Inflammatory macrophage treated with lipopolysaccharide for 1 hour (primary cell): ENCODE measurements at places on chromosomes 2 and 18.

GRCh38 chr2:149808556-149808955 is 221.0 kb upstream of the MMADHC start:
- peak; percentile 12 for DNase-seq

DNA sequence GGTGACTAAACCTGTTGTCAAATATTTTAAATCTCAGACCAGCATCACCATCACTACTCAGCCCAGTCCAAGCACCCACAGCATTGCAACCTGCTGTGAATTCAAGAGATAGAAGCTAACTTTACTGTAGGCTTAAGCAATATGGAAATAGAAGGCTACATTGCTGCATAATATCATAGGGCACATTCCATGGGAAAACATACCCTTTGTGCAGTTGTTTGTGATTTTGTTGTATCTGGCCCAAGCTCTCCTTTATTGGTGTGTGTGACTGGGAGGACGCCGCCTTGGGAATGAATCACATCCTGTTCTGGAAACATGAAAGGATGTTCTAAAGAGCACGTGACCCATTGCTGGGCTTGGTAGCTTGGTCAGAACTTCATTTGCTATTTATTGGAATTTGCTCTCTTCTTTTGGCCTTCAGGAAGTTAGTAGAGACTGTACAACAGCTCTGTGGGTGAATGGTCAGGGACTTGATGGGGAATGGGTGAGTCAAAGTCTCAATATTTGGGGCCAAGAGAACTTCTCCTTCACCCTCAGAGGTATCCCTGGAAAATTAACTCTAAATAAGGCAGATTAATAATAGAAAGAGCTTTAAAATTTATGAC is 106.8 kb upstream of the SERPINE2 start:
- DNase-seq, result no peak

- DNase-seq, result no peak
Observed at GRCh38 chr2:44135771-44136170, 32.9 kb upstream of the PPM1B start.

DNA sequence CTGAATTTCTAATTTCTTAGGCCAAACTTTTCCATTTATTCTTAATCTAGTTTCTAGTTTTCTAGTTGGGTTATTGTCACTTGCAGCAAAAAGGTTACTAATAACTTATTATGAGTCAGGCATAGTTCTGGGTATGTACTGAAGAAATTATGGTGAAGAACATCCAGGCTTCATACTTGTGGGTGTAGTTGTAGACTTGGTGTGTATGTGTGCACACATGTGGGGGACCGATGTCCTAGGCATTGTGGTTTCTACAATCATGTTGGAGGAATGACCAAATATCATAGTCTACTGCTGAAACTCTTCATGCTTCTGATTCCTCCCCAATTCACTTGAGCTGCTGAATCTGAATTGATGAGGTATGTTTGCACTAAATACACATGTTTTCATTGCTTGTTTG is 141.2 kb downstream of the PMAIP1 start:
- DNase-seq, result no peak

DNA sequence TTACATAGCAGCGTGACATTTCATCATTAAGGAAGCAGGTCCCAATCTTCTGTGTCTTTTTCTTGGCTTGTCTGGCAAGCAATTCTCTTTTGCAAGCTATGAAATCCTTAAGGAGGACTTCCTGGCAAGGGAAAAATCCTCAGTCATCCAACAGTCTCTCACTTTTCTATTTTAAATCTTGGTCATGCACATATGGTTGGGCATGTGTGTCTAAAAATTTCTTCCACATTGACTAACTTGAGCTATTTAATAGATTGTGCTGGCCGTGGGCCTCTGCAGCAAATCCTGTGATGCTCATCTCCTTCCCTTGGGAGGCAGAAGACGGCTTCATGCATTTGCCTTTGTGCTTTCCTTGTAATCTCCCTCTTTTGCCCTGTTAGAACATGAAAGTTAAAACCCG is 634.3 kb upstream of the FANCL start:
- DNase-seq, result no peak

GRCh38 chr2:148680462-148680861 is 35.9 kb downstream of the EPC2 start:
- DNase-seq, result no peak

DNA sequence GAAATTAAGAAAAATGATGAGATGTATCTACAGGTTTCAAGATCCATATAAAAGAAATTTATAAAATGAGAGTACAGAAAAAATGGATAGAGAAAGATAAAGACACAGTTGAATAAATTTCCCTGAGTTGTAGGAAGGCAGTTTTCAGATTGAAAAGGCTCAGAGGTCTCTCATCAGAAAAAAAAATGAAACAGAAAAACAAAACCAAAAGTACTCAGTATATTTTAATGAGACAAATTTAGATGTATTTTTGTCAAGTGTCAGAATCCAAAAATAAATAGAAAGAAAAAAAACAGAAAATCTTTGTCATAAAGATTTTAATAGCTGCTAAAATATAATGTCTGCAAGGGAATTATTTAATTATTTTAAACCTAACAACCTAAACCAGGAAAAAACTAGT is 520.5 kb downstream of the KCNJ3 start:
- DNase-seq, result no peak

- peak; percentile 35 for DNase-seq
Observed at GRCh38 chr2:111037128-111037527, 83.6 kb upstream of the BCL2L11 start.

DNA sequence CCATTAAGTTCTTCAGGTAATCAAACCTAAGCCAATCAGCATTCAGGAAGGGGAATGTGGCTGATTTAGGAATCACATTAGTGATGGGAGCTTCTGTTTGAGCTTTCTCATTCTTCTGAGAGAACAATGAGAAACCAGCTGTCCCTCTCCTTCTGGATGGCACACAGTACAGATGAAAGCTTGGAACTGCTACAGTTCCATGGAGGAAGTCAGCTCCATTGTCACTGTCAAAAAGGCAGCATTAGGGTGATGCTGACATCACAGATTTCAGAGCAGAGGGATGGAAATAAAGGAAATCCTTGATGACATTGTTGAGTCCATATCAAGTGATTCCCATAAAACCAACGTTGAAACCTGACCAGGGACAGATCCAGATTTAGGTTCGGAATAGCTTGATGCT is 36.1 kb upstream of the ACYP2 start:
- no peak for DNase-seq

GRCh38 chr2:240879105-240879504 is 10.5 kb downstream of the AGXT start:
- DNase-seq, result no peak

GRCh38 chr2:16546128-16546754 is 119.4 kb downstream of the CYRIA start:
- DNase-seq, result peak; percentile 38

DNA sequence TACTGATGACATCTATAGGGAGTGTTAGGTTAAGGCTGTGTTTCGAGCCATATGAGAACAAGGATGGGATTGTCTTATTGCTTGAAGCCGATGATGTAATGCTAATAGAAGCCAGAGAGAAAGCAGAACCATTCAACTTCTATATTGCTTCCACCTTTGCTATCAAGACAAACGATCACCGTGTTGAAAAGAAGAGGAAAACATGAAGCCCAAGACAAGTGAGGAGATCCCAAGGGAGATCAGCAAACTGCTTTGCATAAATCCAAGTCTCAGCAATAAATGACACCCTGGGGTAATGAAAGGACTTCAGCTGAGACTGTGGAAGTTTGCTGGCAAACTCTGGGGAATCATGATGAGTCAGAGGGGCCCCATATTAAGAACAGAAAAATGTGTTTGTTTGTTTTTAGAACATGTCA is 206.2 kb downstream of the NCKAP5 start:
- no peak for DNase-seq

GRCh38 chr18:74577019-74577418 is 20.7 kb upstream of the ZNF407 start:
- no peak for DNase-seq

- DNase-seq, result no peak
Observed at GRCh38 chr2:95350368-95350767, 52.1 kb upstream of the FAHD2A start.

- no peak for DNase-seq
Observed at GRCh38 chr2:24768013-24768412, 25.2 kb downstream of the PTRHD1 start.

GRCh38 chr2:187577310-187577709 is 23.1 kb upstream of the TFPI start:
- DNase-seq, result no peak

DNA sequence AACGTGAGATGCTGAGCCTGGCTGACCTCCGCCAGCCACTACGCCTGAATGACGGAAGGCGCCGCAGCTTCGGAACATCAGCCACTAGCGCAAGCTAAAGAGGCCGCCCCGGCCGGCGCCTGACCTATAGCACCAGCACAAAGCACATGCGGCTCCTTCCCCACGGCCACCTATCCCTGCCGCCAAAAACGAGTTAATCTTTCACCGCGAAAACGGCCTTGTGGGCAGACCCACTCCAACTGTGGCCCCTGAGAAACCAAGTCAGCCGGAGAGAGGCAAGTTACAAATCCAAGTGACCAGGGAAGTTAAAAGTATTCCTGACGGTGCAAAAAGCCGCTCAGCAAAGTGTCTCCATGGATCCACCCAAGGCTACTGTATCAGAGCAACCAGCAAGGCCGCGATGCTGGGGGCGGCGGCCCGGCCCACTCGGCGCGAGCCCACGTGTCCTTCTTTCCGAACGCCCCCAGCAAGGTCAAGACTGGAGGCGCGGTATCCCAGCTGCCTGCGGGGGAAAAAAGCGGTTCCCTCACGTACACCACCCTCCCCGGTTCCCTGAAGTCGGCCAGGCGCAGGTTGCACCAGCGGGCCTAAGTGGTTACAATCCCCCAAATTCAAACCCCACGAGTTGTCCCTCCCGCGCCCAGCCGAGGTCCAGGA is 575 bp downstream of the HSPD1 start:
- DNase-seq, result peak; percentile 51

- DNase-seq, result no peak
Observed at GRCh38 chr2:106701203-106702022, 184.6 kb downstream of the ST6GAL2 start.

GRCh38 chr2:191479680-191480023 is 198.3 kb upstream of the NABP1 start:
- DNase-seq, result peak; percentile 18

- DNase-seq, result no peak
Observed at GRCh38 chr2:88615822-88616221, 11.4 kb downstream of the EIF2AK3 start.

- DNase-seq, result peak; percentile 58
Observed at GRCh38 chr2:60285626-60286316, 267.7 kb downstream of the BCL11A start.

DNA sequence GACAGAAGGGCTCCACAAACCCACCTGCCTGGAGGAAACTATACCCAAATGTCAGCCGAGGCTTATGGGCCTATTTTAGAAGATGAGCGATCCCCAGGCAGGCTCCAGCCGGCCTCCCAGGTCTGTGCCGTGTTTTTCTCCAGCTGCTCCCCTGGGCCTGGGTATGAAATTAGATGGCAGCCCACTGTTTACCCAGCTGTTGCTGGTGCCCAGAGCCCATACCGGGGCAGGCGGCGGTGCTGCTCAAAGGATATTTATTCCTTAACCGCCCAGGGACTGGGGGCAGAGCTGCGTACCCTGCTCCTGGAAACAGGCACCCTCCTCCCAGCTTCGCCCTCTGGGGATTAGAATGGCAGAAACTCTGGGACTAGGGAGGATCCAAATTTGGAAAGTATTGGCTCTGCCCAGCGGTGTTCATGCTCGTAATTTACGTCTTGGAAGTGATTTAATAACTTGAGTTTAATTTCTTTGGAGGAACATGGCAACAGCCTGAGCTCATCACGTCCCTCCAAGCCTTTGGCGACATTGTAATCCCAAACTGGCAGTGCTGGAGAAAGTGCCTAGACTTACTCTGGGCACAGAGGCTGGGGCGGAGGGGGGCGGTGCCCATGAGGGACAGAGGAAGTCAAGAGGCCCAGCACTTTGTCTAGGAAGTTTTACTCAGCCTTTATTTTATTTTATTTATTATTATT is 199.2 kb downstream of the KLHL29 start:
- DNase-seq, result no peak

- peak; percentile 88 for DNase-seq
Observed at GRCh38 chr2:130824492-130825061, 12.1 kb upstream of the ARHGEF4 start.

- no peak for DNase-seq
Observed at GRCh38 chr2:175807031-175807873, 194.8 kb downstream of the LNPK start.

GRCh38 chr2:105880637-105881036 is 135.9 kb downstream of the NCK2 start:
- DNase-seq, result no peak

DNA sequence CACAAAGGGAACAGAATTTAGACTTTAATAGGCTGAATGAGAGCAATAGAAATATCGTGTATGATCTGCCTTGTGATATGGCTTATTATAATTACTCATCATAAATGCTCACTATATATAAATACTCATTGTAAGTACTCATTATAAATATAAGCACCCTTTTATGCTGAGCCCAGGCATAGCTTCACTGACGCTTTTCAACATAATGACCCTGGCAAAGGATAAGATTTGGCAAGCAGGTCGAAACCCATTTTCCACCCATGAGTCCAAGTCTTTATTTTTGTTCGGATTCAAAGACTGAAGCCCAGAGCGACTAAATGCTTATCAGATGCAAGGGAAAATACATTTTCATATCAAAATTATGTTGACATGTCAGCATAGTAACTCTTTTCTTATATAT is 500.4 kb downstream of the SLC4A3 start:
- DNase-seq, result no peak

DNA sequence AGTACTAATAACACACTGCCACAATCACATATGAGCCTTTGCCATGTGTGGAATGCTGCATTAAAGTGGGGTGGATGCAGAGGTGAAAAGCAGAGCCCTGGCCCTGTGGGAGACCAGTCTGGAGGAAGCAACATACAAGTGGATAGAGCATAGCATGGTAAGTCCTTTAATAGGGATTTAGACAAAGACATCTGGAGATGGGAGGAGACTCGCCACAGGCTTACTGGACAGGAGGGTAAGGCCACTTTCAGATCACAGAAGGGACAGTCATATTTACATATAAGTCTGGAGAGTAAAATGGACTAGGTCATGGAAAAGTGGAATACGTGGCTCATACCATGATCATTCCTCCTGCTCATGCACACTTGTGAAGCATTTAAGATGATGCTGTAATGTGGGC is 84.3 kb downstream of the PPP1R1C start:
- DNase-seq, result no peak

DNA sequence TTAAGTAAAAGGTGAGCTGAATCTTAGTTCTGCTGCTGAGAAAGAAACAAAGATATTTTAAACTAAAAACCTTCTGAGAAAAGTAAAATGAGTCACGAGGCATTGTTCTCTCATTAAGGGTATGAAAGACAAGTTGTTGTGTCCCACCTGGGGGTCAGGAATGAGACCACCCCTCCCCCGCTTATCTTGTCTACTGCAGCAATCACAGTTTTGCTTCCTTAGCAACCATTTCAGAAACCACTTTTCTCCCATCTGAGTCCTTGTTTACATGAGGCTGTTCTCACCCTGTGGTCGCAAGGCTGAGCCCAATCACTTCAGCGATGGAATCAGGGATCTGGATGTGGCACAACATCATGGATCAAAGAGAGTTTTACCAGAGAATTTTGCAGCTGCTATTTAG is 377.6 kb upstream of the NETO1 start:
- DNase-seq, result no peak

- no peak for DNase-seq
Observed at GRCh38 chr2:62202019-62202722, 6.3 kb downstream of the B3GNT2 start.

- peak; percentile 71 for DNase-seq
Observed at GRCh38 chr2:200797242-200797770, 14.4 kb upstream of the BZW1 start.

- DNase-seq, result peak; percentile 26
Observed at GRCh38 chr2:7719876-7720275, 802.7 kb downstream of the RNF144A start.
